ENCODE measurements at places on chromosomes 6 and 20.

- no peak for DNase-seq
Observed at GRCh38 chr6:42335896-42336295, 115.8 kb downstream of the TRERF1 start.

DNA sequence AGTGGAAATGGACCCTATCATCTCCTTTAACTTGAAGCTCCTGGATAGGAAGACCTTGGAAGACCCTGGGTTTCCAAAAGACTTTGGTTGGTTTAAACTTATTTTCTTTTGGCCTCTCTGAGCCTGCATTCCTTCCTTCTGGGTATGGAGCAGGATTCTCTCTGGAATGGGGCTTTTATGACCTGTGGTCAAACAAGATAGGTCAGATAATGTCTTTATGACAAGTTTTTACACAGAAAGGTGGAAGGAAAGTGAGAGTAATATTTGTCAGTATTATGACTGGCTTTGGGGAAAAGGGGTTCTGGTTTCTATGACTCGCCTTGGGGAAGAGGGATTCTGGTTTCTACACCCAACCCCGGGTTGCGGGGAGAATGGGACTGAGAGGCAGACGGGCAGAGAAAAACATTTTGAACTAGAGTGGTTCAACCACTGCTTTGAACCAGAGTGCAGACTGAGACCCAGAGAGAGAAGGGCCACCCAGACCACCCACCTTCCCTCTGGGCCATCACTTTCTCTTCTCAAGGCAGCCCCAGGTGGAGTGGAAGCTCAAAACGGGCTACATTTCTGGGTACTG is 37.6 kb upstream of the KCNK5 start:
- no peak for DNase-seq

DNA sequence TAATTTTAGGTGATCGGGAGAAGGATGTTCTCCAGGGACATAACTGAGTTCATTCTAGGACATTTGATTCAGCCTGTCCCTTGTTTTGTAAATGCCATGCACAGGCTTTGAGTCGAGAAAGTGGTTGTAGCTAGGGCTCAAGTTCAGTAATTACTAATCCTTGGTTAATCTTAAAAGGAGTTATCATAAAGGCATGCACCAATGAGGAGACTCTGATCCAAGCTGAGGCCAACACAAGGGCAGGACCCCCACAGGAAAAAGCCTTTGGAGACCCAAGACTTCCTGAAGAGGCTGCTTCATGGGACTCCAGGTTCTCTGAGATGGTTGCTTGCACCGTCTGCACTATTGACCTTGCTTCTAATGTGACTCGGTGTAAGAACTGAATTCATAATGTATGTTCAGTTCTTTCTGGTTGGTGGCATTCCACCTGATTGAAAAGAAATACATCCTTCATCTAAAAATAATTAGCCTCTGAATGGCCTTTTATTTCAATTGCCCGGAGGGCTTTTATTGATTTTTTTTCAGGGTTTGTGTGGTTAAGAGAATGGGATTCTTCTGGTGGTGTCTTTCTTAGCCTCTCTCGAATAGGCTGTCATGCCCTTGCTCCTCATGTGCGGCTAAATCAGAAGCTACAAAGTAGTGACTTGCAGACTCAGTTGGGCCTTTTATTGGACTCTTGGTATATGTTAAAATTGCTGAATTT is 201.7 kb upstream of the PLCB4 start:
- DNase-seq: no peak

- no peak for DNase-seq
Observed at GRCh38 chr6:148811459-148811858, 64.6 kb downstream of the UST start.

DNA sequence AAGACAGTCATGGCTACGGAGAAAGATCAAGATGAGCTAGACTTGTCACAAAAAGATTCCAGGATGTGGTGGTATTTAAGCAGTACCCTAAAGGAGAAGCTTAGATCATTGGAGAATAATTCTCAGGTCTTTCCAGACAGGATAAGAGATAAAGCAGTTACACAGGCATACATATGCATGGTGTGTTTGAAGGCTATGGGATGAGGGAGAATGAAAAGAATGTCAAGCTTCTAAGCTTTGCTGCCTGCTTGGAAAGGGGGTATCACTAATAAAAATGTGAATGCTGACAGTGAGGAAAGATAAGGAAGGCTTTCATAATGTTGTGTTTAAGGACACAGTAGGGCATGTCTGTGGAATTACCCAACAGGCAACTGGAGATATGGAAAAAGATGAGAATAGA is 28.1 kb downstream of the RWDD2A start:
- no peak for DNase-seq

GRCh38 chr6:135993361-135993760 is 141.9 kb downstream of the PDE7B start:
- no peak for DNase-seq

Data from smooth muscle cell of the brain vasculature (primary cell).